Activated CD8-positive, alpha-beta memory T cell treated with anti-CD3 and anti-CD28 coated beads for 4 hours (primary cell): ENCODE measurements at places on chromosomes 7 and 10.

DNA sequence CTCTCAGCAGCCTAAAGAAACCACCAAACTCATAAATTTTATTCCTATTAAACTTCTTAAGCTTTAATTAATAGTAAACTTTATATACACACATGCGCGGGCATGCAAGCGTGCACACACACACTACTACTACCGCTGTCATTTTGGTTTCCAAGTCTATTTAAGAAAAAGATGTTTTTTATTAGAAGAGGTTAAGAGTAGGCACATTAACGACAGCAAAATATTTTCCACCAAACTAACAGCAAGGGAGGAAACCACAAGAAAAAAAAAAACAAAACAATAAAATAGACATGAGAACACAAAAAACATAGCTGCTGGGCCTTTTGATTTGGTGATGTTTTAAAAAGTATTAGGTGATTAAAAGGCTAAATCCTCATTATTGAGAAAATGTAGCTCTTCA is 28.6 kb downstream of the RTKN2 start:
- DNase-seq, result no peak

DNA sequence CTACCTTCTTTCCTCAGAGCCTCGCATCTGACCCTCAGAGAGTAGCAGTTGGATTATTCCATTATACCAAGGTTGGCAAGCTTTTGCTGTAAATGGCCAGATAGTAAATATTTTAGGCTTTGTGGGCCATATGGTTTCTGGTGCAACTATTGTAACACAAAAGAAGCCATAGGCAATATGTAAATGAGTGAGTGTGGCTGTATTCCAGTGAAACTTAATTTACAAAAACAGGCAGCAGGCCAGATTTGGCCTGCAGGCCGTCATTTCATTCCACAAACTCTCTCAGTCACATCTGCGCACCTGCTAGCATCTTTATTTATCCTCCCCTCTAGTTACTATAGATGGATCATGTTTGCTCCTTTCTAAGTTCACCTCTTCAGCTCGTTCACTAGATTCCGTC is 6.7 kb downstream of the ZNF518A start:
- no peak for DNase-seq

- no peak for DNase-seq
Measured at GRCh38 chr7:30285067-30285535, 704 bp downstream of the ZNRF2 start.

- DNase-seq, result no peak
Measured at GRCh38 chr7:157854066-157854891, 517.5 kb downstream of the DNAJB6 start.

DNA sequence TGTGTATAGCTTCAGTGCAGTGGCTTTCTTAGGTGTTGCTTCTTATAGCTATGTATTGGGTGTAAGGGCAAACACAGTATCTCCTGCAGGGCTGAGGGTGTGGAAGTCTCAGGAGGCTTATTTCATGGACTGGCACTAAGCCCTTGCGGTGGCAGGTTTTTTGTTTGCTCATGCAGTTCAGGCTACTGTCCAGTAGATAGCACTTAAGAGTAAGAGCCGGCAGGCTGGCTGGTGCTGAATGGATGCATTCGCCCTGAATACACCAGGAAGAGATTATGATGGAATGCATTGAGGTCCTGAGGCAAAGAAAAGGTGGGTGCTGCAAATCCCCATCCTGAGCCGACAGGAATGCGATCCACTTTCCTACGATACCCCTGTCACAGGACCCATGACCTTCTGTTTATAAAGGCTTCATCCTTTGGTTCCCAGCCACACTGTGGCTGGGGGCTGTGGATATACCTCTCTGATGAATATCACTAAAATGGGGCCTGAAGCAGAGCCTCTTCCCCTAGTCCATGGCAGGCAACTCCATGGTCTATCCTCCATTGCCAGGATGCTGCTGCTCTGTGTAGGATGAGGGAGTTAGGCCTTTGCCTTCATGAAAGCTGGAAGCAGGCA is 44.9 kb downstream of the ANXA8 start:
- no peak for DNase-seq

GRCh38 chr7:1380821-1381580 is 78.3 kb downstream of the MICALL2 start:
- no peak for DNase-seq

- no peak for DNase-seq
Measured at GRCh38 chr7:46239846-46240245, 318.8 kb upstream of the IGFBP3 start.

GRCh38 chr10:8044908-8045725 is 9.4 kb upstream of the GATA3 start:
- DNase-seq, result no peak

GRCh38 chr7:633381-634018 is 93.0 kb upstream of the DNAAF5 start:
- no peak for DNase-seq

GRCh38 chr7:34886856-34887255 is 150.4 kb downstream of the DPY19L1 start:
- DNase-seq, result no peak

DNA sequence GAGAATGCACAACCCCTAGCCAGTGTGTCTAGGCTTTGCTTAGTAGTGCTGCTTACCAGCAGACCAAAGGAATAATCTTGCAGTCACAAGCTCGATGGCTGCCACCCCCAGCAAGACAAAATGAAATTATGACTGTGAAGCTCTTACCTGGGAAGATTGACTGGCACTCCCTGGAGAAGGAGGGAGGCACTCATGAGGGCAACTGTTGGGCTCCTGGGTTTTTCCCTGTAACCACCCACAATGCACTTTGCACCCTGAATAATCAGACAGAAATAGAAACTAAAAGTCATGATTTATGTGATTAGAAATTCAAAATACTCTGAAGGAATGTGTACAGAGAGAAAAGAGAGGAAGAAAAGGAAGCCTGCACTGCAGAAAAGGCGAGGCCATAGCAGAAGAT is 144.3 kb upstream of the DGKB start:
- no peak for DNase-seq

- no peak for DNase-seq
Measured at GRCh38 chr7:22413211-22413610, 56.3 kb upstream of the RAPGEF5 start.

- DNase-seq, result no peak
Measured at GRCh38 chr10:44418637-44419036, 33.7 kb upstream of the CXCL12 start.

- DNase-seq, result no peak
Measured at GRCh38 chr7:93390660-93391059, 158.5 kb downstream of the VPS50 start.

- no peak for DNase-seq
Measured at GRCh38 chr10:38072552-38072951, 21.6 kb upstream of the ZNF37A start.

- DNase-seq, result no peak
Measured at GRCh38 chr10:1625079-1625478, 112.2 kb downstream of the ADARB2 start.

- DNase-seq, result no peak
Measured at GRCh38 chr7:129664029-129665012, 52.8 kb downstream of the NRF1 start.

DNA sequence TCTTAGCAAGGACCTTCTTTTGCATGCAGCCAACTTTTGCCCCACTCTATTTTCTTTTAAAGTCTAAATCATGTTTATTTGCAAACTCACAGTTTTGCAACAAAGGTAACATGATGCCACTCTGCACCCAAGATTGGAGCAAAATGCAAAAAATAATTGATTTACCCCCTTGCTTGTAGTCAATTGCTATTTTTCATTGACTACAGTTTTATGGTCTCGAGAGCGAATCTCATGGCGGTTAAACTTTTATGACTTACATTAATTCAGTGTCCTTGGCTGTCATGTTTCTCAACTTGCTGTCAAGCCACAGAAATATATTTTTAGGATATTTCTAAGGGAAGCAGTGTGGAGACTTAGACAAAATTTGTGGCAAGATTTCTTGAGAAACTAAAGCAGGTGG is 110.0 kb upstream of the JCAD start:
- no peak for DNase-seq

DNA sequence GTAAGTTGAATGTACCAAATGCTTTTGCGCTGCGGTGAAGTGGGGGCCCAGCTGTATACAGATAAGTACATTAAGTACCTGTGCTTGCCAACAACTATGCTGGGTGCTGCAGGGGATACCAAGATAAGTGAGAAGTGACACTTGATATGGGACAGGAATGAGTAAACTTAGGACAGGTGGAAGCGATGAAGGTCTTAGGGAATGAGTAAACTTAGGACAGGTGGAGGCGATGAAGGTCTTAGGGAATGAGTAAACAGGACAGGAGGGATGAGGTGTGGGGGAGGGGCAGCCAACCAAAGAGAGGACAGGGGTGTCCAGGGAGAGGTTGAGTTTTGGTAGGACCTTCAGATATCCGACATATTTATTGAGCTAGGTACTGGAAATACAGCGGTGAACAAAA is 1.4 kb downstream of the MDH2 start:
- DNase-seq, result no peak

DNA sequence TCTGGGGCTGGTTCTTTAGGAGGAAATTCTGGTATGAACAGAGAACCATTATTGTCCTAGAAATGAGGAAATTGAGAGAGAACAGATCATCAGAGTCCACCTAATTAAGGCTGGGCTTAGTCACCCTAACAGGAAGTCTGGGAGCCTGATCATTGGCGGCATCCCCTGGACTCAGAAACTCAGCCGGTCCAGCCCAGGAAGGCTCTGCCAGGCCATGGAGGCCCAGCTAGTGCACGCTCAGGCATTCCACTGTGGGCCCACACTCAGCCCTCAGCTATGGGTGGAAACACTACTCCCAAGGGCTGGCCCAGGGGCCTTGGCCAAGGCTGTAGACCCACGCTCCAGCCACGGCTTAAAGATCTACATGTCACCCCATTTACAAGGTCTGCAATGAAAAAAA is 109.2 kb downstream of the PTPN20 start:
- DNase-seq, result no peak

GRCh38 chr7:105792488-105793370 is 83.7 kb downstream of the ATXN7L1 start:
- no peak for DNase-seq

- no peak for DNase-seq
Measured at GRCh38 chr7:127594490-127594889, 954 bp downstream of the FSCN3 start.

GRCh38 chr7:66182920-66183319 is 22.2 kb upstream of the TPST1 start:
- no peak for DNase-seq

GRCh38 chr10:133007360-133007858 is 65.0 kb upstream of the CFAP46 start:
- DNase-seq, result no peak

GRCh38 chr7:37732253-37732652 is 48.7 kb downstream of the GPR141 start:
- DNase-seq, result no peak

DNA sequence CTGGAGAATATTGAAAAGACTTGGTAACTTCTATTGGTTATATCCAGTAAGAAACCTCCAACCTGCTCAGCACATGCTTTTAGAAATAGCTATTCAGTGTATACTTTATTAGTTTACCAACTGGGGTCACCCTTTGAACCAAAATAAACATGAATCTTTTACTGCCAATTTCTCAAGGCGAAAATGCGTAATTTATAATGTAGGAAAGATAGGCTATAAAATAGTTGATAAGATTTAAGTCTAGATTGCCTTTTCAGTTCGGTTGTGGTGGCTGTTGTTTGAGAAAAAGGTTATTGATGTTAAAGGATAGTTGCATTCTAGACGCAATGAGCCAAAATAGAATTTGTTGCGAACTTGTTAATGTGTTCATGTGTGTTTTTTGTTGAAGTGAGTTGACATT is 82.6 kb upstream of the OIT3 start:
- no peak for DNase-seq

GRCh38 chr10:80599424-80599847 is 61.7 kb downstream of the SH2D4B start:
- DNase-seq, result no peak
